T-helper 17 cell (primary cell): ENCODE measurements at places on chromosomes 1 and 21. TPM values are rescaled to one million over a fixed set of nuclear protein-coding genes. Genes with fewer than 3 reads are reported as not detected.
A peak's percentile ranks its signal among the peaks of the same experiment; 100 is the strongest.

- H3K4me1 ChIP-seq: no peaks in the 10 kb centered on the region
- no peak overlapping the region for H3K4me3 ChIP-seq
- no peak overlapping the region for H3K27ac ChIP-seq
- DNase-seq: no peak
- H3K27me3 ChIP-seq: no peaks in the 10 kb centered on the region
Observed at GRCh38 chr1:14437417-14437918, 161.0 kb upstream of the KAZN start.

- no peak overlapping the region for H3K4me3 ChIP-seq
- no peaks in the 10 kb centered on the region for H3K36me3 ChIP-seq
- peaks cover 3% of the 10 kb centered on the region for H3K4me1 ChIP-seq
- H3K27me3 ChIP-seq: peaks cover 53% of the 10 kb centered on the region
- no peak overlapping the region for H3K27ac ChIP-seq
Observed at GRCh38 chr1:205466595-205467220, 10.9 kb upstream of the BLACAT1 start.

GRCh38 chr1:168763031-168763430, 34.0 kb upstream of the DPT start:
- H3K36me3 ChIP-seq: no peaks in the 10 kb centered on the region
- H3K4me1 ChIP-seq: peaks cover 3% of the 10 kb centered on the region
- no peak overlapping the region for H3K4me3 ChIP-seq
- H3K27ac ChIP-seq: no peak overlapping the region
- H3K27me3 ChIP-seq: no peaks in the 10 kb centered on the region

DNA sequence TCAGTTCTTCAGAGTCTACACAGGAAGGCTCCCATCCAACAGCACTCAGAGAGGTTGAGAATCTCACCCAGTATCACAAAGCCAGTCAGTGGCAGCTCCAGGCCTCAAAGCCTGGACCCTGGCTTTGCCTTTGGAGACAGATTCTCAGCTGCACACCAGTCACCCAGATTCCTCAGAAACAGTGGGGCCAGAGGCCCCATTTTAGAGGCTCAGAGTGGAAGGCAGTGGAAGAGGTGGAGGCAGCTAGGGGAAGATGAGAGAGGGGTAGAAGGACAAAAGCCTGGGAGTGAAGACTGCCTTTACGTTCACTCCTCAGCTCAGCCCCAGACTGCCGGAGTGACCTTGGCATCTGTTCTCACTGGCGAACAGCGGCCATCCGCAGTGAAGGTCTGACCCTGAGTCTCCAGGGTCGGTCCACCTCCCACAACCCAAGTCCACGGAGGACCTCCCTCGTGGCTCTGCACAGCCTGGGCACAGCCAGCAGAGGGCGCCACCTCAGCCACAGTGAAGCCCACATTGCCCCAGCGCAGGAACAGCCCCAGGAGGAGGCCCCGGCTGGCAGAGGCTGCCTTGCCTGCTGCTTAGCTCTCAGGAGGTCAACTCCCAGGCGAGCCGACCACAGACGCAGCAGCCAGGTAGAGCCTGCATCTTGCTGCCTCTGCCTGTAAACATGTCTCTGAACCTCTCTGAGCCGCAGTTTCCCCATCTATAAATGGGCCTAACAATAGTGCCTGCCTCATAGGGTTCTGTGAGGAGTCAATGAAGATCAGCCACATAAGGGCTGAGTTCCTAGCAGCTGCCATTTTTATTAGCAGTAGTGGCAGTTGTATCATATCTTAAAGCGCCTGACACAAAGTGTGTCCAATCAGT, 5.9 kb upstream of the FNDC5 start:
- no peak overlapping the region for H3K4me3 ChIP-seq
- peak; percentile 65 for DNase-seq
- H3K27ac ChIP-seq: no peak overlapping the region
- H3K4me1 ChIP-seq: peaks cover 15% of the 10 kb centered on the region

GRCh38 chr1:172449585-172450523, 6.0 kb upstream of the PIGC start:
- H3K36me3 ChIP-seq: peaks cover 2% of the 10 kb centered on the region
- H3K4me3 ChIP-seq: peak overlapping the region; percentile 72
- DNase-seq: no peak
- peak overlapping the region; percentile 83 for H3K27ac ChIP-seq
- peaks cover 9% of the 10 kb centered on the region for H3K27me3 ChIP-seq
- peaks cover 29% of the 10 kb centered on the region for H3K4me1 ChIP-seq

DNA sequence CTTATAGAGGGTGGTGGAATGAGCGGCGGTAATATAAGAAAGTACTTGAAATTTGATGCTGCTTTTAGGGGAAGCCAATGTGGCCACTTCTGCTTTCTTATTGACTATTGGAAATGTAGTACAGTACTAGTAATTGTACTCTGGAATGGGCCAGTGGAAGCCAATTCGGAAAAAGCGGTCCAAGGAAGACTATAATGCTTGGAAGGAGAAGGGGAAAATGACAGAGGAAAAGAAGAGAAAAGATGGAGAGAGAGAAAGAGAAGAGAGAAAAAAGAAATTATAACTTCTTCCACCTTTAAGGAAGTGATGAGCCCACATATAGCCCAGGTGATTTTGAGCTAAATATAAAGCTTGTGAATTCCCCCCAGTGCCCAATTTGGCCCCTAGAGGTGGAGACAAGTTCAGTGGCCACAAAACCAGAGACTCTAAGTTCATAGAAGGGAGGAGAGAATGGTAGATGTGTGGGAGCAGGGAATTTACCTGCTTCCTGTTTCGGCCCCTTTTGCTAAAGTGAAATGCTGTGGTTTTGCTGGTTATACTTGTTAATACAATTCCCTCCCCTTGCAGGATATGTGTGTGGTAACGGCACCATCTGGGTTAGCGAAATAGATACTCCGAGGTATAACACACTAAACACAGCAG, 35.7 kb upstream of the DUSP10 start:
- DNase-seq: peak; percentile 18
- H3K36me3 ChIP-seq: no peaks in the 10 kb centered on the region
- peaks cover 44% of the 10 kb centered on the region for H3K4me1 ChIP-seq
- H3K4me3 ChIP-seq: peak overlapping the region; percentile 77

DNA sequence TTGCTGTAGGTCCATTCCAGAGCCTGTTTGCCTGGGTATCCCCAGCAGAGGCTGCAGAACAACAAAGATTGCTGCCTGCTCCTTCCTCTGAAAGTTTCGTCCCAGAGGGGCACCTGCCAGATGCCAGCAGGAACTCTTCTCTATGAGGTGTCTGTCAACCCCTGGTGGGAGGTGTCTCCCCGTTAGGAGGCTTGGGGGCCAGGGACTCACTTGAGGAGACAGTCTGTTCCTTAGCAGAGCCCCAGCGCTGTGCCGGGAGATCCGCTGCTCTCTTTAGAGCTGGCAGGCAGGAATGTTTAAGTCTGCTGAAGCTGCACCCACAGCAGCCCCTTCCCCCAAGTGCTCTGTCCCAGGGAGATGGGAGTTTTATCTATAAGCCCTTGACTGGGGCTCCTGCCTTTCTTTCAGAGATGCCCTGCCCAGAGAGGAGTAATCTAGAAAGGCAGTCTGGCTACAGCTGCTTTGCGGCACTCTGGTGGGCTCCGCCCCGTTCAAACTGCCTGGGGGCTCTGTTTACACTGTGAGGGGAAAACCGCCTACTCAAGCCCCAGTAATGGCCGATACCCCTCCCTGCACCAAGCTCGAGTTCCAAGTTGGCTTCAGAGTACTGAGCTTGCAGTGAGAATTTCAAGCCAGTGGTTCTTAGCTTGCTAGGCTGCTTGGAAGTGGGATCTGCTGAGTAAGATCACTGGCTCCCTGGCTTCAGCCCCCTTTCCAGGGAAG, 8.7 kb upstream of the SLC25A24 start:
- H3K4me1 ChIP-seq: peaks cover 15% of the 10 kb centered on the region
- peak overlapping the region; percentile 14 for H3K27ac ChIP-seq
- no peak overlapping the region for H3K4me3 ChIP-seq
- DNase-seq: no peak

- peaks cover 6% of the 10 kb centered on the region for H3K36me3 ChIP-seq
- peak overlapping the region; percentile 29 for H3K27ac ChIP-seq
- H3K4me3 ChIP-seq: no peak overlapping the region
- no peaks in the 10 kb centered on the region for H3K27me3 ChIP-seq
- peaks cover 4% of the 10 kb centered on the region for H3K4me1 ChIP-seq
- DNase-seq: no peak
Observed at GRCh38 chr1:55334160-55334559, 119.0 kb upstream of the USP24 start.

DNA sequence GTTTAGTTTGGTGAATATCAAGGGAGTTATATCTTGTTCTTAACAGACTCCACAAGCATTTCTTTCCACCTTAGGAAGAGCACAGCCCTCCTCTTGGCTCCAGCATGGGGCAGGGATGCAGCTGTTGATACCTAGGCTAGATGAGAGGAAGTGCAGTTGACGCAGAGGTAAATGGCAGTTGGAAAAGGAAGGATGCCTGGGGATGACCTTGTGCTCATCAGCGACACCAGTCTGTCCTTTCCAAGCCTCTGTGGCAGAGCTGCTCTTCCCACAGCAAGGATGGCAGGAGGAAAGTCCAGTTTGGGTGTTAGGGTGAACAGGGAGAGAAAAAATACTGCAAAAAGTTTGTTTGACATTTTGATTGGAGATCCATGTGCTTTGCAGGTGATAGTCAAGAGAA, 6.2 kb downstream of the PROX1 start:
- H3K4me3 ChIP-seq: no peak overlapping the region
- peaks cover 6% of the 10 kb centered on the region for H3K4me1 ChIP-seq
- peaks cover 4% of the 10 kb centered on the region for H3K36me3 ChIP-seq
- DNase-seq: no peak
- H3K27ac ChIP-seq: no peak overlapping the region
- H3K27me3 ChIP-seq: peaks cover 56% of the 10 kb centered on the region

GRCh38 chr1:152621993-152622392, 910 bp downstream of the LCE3A start:
- no peak for DNase-seq
- H3K27ac ChIP-seq: no peak overlapping the region
- H3K4me3 ChIP-seq: no peak overlapping the region
- H3K27me3 ChIP-seq: peaks cover 38% of the 10 kb centered on the region
- H3K36me3 ChIP-seq: no peaks in the 10 kb centered on the region
- H3K4me1 ChIP-seq: peaks cover 3% of the 10 kb centered on the region

The MLLT11 gene
- total RNA-seq: 5.0 TPM

The KCNA10 gene
- total RNA-seq: not detected

The OVAAL gene
- not detected for total RNA-seq

The SHISA4 gene
- 0.63 TPM for total RNA-seq

The LCE1A gene
- total RNA-seq: not detected

The ZFP69B gene
- 2.8 TPM for total RNA-seq

The LMNA gene
- total RNA-seq: 1,908 TPM
